ENCODE measurements at places on chromosomes 16 and 17. TPM values are rescaled to one million over a fixed set of nuclear protein-coding genes. Genes with fewer than 3 reads are reported as not detected.
A peak's percentile ranks its signal among the peaks of the same experiment; 100 is the strongest.

DNA sequence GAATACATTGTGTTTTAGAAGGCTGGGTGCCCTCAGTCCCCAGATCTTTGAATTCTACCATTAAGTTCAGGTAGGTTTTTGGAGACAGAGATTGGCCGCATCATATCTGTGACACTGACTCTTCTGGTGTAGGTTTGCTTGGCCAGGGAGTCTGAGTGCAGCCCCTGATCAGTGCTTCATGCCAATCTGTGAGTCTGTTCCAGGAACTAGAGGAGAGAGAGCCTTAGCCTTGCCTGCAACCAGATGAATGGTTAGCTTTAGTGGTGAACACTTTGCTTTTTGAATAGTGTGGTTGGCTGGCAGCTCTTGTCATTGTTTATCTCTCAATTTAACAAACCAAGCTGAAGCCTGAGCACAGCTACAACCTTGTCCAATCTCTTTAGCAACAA is 87.8 kb downstream of the PLXDC1 start:
- no peak for DNase-seq

- DNase-seq: no peak
Observed at GRCh38 chr17:51387986-51388385, 127.6 kb downstream of the UTP18 start.

DNA sequence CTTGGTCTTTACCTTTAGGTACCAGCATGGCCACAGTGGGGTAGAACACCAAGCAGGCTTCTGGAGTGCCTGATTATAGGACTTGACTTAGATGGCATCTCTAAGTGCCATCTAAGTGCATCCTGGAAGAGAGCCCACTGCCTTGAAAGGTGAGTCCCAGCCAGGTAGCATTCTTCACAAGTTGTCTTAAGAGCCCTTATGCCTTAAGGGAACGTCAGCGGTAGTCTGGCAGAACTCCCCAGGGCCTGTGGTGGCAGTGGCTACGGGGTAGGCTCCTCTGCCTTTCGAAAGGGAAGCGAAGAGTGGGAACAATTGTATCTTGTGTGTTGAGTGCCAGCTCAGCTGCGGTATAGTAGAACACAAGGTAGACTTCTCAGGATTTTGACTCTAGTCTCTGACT is 549.0 kb downstream of the HS3ST4 start:
- no peak for DNase-seq

DNA sequence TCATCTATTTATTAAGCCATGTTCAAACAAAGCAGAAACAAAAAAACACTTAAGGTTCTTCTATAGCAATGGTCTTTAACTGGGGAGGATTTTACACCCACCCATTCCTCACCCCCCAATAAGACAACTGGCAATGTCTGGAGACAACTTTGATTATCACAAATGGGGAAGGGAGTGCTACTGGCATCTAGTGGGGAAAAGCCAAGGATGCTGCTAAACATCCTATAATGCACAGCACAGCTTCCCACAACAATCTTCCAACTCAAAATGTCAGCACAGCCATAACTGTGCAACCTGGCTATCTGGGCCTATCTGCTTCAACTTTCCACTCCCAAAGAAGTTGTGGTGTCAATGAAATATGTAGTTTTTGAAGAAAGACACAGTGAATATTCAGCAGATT is 1044.4 kb downstream of the CDH8 start:
- DNase-seq: no peak

DNA sequence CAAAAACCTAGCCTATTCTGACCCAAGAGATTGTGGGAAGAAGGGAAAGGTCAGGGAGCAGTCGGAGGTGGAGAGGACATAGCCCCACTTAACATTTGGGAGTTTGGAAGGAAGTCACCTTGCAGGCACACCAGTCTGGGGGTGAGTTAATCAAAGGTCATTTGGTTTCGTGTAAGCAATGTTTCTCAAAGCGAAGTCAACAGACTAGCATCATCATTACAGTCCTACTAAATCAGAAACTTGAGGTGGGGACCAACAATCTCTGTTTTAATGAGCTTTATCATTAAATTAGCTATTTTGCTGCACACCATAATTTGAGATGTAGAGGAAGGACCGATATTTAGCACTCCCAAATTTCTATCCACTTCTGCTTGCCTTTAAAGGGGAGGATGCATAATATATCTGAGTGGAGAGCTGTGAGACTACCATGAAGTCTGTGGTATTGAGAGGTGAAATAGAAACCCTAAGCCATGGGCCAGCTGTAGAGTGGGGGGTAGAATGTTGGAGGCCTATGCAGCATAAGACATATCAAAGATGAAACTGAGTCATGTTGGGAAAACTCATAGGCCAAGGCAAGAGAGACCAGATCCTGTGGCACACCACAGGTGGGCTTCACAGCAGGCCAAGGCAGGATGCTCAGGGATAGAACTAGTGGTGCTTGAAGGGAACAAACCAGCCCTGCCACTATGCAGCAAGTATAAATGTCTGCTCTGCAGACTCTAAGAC is 141.7 kb upstream of the ANKFN1 start:
- peak; percentile 14 for DNase-seq

GRCh38 chr17:55295411-55296170 is 30.8 kb downstream of the HLF start:
- peak; percentile 53 for DNase-seq

DNA sequence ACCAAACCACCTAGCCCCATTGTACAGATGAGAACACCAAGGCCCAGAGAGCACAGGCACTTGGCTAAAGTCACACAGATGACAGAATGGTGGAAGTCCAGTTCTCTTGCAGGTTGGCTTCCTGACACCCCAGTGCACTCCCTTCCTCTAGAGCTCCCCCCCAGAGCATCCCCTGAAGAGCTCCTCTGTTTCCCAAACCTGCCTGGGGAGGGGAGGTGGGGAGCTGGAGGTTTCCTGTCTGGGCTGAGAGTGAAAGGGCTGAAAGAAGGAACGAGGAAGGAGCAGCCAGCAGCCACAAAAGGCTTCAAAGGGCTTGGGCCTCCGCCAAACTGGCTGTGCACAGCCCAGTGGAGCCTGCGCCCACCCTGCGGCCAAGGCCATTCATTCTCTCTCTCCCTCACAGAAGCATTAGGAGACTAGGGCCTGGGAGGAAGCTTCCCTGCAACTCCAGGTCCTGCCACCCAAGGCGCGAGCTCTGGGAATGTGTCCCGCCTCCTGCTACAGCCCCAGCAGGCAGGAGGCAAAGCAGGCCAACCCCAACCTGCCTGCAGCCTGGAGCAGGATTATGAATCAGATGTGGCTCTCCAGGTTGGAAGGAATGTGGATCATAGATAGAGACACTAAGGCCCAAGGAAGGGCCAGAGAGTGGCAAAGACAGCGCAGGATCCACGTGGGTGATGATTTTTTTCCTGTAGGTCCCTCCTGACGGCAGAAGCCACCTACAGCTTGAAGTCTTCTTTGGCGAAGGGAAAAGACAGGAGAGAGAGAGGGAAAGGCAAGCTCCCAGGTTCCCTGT is 913 bp downstream of the SLC13A5 start:
- DNase-seq: no peak

- DNase-seq: no peak
Observed at GRCh38 chr16:76197900-76198299, 79.3 kb upstream of the CNTNAP4 start.

GRCh38 chr16:48452991-48453760 is 68.0 kb upstream of the SIAH1 start:
- DNase-seq: no peak

GRCh38 chr17:28950752-28951427 is 428 bp downstream of the PHF12 start:
- no peak for DNase-seq

- DNase-seq: no peak
Observed at GRCh38 chr17:74711058-74711824, 1.5 kb downstream of the CD300LF start.

DNA sequence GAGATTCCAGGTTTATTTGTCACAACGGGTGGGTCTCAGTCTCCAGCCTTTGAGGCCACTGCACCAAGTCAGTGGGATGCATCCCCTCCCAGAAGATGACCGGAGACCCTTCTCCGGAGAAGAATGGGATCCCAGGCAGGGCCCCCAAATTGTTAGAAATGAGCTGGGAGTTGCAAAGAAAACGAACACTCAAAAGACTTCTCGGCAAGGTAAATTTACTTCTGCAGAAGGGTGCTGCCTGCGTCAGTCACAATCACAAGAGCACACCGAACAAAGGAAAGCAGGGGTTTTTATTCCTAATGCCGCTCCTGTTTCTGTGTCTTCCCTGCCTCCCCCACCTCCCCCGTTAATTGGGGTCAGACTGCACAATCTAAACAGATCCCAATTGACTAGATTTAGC is 61.4 kb downstream of the ATF7IP2 start:
- no peak for DNase-seq

DNA sequence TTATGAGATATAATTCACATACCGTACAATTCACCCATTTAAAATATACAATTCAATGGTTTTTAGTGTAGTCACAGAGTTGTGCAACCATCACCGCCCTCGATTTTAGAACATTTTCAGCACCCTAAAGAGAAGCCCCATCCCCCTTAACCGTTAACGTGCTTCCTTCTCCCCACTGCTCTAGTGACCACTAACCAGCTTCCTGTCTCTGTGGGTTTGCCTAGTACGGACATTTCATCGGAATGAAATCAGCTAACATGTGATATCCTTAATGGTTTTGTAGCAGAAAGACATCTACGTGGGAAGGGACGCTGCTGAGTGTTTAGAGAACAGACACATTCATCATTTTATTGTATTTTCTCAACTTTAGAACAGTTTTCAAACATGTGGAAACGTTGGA is 80.8 kb upstream of the HSBP1 start:
- DNase-seq: no peak

DNA sequence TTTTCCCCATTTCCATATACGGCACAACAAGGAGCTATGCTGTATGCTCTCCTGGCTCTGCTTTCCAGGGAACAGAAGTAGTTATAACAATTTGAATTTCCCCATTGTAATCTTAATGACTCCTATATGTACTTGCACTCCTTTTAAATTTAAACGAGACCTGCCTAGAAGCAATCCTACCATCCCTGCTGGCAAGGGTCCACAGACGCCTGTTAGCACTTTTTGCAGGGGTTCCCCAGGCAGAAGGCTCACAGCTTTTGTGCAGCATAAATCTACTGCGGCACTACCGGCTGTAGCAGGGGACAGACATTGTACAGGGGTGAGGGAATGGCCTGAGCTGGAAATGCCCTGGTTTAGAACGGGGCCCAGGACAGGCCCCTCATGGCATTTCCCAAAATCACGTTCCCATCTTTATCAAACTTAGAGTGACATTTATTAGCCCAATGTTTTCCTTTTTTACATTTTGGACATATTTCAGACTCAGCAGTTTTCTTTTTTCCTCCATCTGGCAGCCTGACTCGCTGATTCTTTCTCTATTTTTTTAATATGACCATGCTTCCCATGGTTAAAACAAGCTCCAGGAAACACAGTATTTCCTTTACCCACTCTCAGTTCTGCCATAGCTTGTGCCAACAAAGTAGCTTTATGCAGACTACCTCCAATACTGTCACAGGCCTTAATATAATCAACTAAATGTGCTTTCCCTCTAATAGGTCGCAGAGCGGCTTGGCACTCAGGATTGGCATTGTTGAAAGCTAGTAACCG is 35.4 kb upstream of the USP22 start:
- no peak for DNase-seq

DNA sequence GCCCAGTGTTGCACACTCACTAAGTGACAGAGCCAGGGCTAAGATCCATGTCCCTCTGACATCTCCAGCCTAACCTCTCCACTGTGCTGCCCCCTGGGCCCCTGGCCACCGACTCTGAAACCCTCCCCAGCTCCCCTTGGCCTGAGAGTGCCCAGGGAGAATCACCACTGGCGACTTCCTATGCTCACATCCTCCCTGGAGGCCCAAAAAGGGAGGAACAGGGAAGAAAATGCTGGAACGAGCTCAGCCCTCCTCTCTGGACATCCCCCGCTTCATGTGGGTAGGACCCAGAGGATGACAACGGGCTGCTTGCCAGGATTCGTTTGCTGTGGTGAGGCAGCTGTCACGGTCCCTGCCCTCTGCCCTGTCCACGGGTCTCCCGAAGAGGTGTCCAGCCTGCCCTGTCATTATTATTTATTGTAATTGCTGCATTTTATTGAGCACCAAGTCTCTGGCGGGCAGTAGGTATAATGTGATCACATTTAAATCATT is 153.5 kb upstream of the RPL38 start:
- DNase-seq: no peak

Gene TOX3
- not detected for total RNA-seq

Gene LDHD
- total RNA-seq: 0.35 TPM

Gene ZNF19
- 4.9 TPM for total RNA-seq

Gene ZFP1
- 20.9 TPM for total RNA-seq

Gene AXIN2
- 5.9 TPM for total RNA-seq

Gene TMED6
- 3.3 TPM for total RNA-seq

Gene PITPNM3
- 0.81 TPM for total RNA-seq

Gene IRF8
- total RNA-seq: 52.4 TPM

All from activated T-cell treated with anti-CD3 and anti-CD28 coated beads, Interleukin-2, amount 50 U/mL, for 72 hours (primary cell).